ENCODE measurements at places on chromosomes 11 and 22.

GRCh38 chr11:124872280-124872679 lies 7.0 kb downstream of the ROBO3 start:
- no peak for DNase-seq

- no peak for DNase-seq
These were observed 258.2 kb downstream of the BRD1 start for GRCh38 chr22:49569286-49570031.

GRCh38 chr11:96012086-96012824 lies 88.3 kb upstream of the MTMR2 start:
- no peak for DNase-seq

- no peak for DNase-seq
These were observed 63.7 kb downstream of the ETS1 start for GRCh38 chr11:128523641-128524040.

DNA sequence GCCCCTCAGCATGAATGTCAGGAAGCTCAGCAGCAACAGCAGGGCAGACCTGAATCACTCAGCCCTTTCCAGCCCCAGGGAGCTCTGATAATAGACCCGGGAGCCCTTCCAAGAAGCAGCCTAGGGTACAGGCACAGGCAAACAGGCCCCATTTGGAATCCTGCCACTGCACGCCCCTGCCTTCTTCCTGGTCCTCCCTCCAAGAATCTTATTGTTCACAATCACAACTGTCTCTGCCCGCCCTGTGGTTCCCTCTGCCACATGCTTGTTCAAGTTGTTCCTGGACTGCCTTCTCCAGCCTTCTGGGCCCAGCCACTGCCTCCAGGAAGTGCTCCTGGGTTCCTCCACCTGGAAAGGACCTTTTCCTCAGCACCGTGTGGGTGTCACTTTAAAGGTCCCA lies 54.6 kb downstream of the LRRC32 start:
- no peak for DNase-seq

DNA sequence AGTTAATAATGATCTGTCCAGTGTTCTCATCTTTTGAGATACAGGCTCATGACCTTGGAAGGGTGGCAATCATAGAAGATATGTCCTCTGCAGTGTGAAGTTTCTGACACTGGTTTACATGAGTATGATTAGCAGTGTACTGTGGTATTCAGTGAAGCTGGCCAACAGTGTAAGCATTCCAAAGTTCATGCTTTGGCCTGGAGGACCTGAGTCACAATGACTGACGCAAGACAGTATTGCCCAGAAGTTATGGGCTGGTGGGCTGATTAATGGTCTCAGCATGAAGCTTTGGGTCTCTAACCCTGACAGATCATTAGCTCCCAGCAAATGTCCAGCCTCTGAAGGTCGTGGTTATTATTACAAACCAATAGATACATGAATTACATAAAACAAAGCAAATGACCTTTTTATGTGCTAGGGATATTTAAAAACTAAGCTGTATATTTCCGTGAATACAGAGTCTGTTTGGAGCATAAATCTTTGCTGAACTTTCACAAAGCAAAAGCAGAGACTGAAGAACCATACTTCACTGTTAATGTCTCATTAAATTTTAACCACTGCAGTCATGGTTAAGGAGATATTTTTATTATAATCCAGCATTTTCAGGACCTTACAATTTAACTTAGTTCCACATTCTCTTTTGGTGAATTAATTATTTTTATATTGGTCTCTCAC lies 28.3 kb upstream of the USP47 start:
- DNase-seq: no peak

DNA sequence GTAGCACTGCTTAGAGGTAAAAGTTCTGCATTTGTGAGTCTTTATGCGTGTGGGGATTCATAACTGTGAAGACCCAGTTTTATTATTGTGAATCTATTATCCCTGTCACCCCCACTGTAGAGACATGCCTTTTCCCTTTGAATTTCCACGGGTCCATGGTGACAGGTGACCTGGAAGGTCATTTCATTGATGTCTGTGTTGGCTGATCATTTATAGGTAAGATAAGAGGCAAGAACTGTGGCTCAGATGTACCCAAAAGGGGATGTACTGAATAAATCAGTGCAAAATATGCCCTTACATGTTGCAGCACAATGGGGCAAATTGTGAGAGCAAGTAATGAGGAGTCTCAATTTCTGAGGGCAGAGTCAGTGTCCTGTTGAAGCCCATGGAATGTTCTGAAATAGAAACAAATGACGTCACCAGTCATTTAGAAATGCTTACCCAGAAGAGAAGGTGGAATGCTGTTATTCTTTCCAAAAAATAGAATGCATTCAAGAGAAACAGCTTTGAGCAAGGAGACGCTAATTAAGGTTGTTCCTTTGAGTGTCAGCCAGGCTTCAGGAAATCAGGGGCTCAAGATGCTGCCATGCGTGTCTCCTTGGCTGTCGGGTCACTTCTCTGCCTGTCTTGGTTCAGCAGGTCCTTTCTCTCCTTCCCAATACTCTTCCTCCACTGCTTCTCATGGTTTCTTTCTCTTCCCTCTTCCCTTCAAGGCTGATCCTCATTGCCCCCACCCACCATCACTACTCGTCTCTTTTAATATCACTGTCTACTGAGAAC lies 118.7 kb upstream of the E2F8 start:
- no peak for DNase-seq

- DNase-seq: no peak
These were observed 964.5 kb upstream of the CHORDC1 start for GRCh38 chr11:91187314-91187713.
